Fibroblast of skin of left biceps (primary cell): ENCODE measurements at places on chromosomes 16 and 17.

DNA sequence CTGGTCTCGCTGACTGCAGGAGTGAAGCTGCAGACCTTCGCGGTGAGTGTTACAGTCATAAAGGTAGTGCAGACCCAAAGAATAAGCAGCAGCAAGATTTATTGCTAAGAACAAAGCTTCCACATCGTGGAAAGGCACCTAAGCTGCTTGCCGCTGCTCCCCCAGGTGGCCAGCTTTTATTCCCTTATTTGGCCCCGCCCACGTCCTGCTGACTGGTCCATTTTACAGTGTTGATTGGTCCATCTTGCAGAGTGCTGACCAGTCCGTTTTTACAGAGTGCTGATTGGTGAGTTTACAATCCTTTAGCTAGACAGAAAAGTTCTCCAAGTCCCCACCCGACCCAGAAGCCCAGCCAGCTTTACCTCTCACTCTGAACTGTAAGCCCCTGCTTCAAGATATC, 227.8 kb downstream of the ABCC12 start:
- no peak for DNase-seq

GRCh38 chr16:88387941-88388627, 5.3 kb downstream of the ZNF469 start:
- no peak for DNase-seq

- no peak for DNase-seq
Measured at GRCh38 chr16:53571763-53572162, 68.8 kb upstream of the AKTIP start.

- no peak for DNase-seq
Measured at GRCh38 chr17:45088741-45089140, 27.6 kb downstream of the NMT1 start.

- no peak for DNase-seq
Measured at GRCh38 chr17:16250635-16251034, 33.6 kb downstream of the PIGL start.

DNA sequence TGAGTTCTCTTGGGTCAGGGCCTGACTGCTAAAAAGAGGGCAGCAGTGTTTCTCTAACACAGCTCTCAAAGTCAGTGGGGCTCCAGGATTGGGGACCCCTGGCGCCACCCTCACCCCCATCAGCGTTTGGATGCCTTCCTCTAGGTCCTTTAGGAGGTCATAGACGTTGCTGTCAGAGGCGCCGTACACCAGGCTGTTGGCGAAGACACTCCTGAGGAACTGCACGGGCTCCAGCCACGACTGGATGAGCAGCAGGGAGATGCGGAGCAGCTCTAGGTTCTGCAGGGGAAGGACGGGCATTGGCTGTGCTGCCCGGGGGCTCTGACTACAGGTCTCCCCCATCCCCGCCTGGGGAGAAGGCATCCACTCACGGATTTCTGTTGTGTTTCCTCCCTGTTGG, 993 bp downstream of the GH1 start:
- DNase-seq: no peak

DNA sequence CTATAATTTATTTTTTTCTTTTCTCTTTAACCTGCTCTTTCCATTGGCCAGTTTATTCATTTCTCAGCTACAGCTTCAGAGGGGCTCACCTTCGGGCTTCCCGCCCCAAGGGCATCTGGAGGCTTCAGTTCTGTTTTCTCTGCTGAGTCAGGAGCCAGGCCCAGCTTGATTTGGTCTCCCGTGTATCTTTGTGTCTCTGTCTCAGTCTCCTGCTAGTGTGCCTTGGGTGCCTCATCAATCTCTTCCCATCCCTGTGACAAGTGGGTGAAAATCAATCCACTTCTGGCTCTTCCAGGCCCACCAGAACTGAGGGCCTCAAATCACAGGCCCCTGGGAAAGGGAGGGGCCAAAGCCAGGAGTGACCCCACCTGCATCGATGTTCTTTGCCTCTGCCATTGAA, 72.1 kb downstream of the CCDC182 start:
- DNase-seq: no peak
